ENCODE measurements at places on chromosomes 4 and X.

DNA sequence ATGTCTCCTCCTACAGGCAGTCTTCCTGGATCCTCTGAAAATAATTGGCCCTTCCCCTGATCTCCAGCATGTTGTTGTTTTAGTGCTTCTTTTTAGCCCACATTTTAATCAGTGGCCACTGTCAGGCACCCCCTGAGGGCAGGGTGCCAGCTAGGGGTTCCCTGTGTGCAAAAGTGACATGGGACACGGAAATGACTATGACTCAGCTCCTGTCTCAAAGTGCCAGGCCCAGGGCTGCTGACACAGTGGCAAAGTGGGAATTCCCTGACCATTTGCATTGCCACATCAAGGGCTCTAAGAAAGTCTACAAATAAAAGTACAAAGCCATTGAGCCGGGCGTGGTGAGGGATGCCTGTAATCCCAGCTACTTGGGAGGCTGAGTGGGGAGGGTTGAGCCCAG, 24.8 kb downstream of the HMX1 start:
- no peak for DNase-seq

DNA sequence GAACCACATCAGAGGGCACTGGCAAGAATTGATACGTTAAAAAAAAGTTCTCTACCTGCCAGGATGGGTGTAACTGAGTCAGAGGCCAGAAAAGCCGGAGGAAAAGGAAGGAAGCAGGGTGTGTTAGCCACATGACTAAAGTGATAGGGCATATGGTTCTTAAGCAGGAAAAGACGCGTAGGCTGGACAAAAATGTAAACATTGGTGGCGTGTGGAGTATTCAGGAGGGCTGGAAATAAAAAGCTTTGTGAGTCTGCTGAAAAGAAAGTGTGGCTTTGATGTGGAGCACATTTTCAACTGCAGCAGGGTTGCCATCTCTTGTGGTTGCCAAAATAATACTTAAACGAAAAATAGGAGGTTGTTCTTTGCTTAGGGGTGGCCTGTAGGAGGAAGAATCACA, 186.5 kb upstream of the RPL34 start:
- no peak for DNase-seq

- no peak for DNase-seq
Observed at GRCh38 chrX:24963823-24964222, 51.9 kb downstream of the ARX start.

- no peak for DNase-seq
Observed at GRCh38 chr4:26228883-26229282, 91.9 kb upstream of the RBPJ start.

- no peak for DNase-seq
Observed at GRCh38 chr4:173526027-173526482, 4.0 kb downstream of the HAND2 start.

GRCh38 chrX:68049466-68049865, 383.8 kb downstream of the OPHN1 start:
- DNase-seq = no peak

DNA sequence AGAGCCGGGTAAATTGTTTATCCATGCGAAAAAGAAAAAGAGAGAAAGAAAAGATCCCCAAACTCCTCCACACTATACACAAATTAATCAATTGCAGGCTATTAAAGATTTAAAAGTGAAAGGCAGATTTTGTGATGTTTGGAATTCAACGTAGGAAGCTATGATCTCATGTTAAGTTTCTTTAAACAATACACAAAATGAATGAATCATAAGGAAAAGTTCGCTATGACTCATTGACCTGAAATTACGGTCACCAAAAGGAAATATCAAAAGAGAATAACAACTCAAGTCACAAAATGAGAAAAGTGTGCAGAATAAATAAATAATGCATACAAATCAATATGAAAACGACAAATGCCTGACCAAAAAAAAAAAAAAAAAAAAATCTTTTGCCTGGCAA, 28.6 kb downstream of the CLNK start:
- no peak for DNase-seq

DNA sequence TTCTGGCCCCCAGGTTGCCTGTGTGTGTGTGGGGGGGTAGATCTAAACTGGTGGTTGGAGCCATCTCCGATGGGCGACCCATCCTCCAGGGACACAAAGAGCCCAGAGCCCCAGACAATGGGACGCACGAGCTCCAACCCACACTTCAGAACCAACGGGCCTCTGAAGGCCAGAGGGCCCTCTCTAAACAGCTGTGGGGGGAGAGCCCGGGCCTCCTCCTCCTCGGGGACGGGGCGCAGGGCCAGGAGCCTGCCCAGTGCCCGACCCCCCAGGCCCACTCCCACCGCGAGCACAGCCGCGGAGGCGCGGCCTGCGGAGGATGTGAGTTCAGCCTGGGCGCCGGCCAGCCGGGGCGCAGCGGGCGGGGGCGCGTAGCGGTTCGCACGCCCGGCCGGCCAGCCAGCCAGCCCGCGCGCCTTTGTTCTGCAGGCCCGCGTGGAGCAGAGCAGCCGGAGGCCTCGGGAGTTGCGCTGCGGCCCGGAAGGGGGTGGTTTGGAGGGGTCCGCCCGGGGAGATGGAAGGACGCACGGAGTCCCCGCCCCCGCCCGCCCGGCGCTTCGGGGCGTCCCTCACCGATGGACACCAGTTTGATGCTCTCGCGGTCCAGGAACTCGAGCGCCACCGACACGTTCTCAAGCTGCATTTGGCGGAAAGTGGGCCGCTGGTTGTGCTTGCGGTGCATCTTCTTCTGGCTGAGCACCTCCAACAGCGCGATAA, 4.0 kb downstream of the FLNA start:
- DNase-seq = no peak

DNA sequence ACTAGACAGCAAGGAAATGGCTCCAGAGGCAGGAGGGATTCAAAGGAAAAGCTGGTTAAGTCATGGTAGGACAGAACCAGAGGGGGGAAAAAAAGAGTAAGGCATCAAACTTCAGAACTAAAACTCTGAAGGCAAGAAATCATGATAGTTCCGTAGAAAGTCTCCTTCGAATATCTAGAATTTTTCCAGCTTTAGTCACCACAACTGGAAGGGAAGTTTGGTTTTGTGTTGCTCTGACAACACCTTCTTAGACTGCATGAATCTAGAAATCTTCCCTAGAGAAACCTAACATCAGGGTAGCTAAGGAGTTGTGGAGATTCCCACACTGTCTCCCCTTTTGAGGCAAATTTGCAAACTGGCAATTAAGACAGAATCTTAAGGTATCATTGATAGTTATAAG, 33.7 kb downstream of the AMMECR1 start:
- DNase-seq = no peak

GRCh38 chr4:48939785-48940184, 33.2 kb upstream of the OCIAD2 start:
- DNase-seq = no peak

GRCh38 chr4:45302828-45303227, 576.5 kb upstream of the GNPDA2 start:
- DNase-seq = no peak

GRCh38 chrX:22097012-22097694, 65.0 kb downstream of the PHEX start:
- no peak for DNase-seq

DNA sequence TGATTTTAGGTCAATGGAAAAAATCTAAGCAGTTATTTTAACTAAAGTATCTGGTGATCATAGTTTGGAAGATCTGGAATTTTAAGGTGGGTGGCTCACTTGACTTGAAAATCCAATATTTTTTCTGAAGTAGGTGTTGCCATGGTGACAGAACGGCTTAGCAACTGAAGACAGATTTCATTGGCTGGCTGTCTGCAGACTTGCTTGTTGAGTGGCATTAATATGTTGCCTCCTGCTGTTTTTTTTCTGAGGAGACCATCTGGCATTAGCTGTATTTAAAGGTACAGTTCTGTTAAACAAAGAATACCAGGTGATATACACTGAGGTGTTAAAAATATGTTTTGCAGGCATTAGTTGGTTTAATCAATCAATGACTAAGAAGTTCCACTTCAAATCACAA, 19.8 kb downstream of the CPE start:
- DNase-seq = peak; percentile 77

- DNase-seq = no peak
Observed at GRCh38 chr4:7389719-7390118, 45.0 kb downstream of the PSAPL1 start.

DNA sequence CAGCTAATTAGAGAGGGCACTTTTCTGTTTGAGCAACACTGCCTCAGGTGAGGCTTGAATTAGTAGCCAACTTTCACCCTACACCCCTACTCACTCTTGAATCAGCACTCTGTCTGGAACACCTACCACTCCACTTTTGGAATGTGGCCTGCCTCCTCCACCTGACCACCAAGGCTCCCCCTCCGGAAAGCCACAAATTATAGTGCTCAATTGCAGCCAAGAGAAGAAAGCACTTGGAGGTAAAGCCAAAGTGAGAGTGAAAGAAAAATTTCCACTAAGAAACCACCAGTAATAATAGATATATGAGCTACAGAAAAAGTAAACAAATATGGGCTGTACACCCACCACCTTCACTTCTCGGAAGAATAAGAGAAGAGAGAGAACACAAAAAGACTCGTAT, 41.1 kb downstream of the PPP3CA start:
- DNase-seq = no peak

- DNase-seq = no peak
Observed at GRCh38 chrX:42846741-42847140, 68.8 kb upstream of the PPP1R2C start.

- DNase-seq = no peak
Observed at GRCh38 chr4:168609369-168609768, 112.5 kb downstream of the PALLD start.

- no peak for DNase-seq
Observed at GRCh38 chr4:27836523-27836922, 975.9 kb downstream of the STIM2 start.

- DNase-seq = no peak
Observed at GRCh38 chr4:5448221-5448620, 260.1 kb downstream of the EVC2 start.

DNA sequence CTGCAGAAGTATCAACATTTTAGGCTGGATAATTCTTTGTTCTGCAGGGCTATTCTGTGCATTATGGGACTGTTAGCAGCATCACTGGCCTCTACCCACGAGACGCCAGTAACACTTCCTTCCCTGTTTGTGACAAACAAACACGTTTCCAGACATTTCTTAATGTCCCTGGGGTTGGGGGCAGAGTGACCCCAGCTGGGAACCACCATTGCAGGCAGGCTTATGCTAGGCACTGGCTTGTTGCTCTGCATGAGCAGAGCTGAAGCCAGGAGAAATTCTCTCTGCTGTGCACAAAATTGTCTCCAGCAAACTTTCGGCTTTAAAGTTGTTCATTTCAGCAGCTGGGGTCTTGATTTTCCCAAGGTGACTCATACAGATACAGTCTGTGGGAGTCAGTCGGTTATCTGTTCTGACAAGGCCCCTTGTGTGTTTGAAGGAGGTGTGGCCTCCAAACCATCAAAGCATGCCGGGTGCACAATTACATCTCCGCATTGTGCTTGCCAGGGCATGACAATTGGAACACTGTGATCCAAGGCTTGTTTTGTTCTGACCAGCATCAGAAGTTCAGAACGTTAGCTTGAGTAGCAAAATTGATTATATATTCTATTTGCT, 156.4 kb upstream of the BOD1L1 start:
- DNase-seq = no peak

- no peak for DNase-seq
Observed at GRCh38 chr4:2991243-2991642, 27.9 kb downstream of the GRK4 start.

- no peak for DNase-seq
Observed at GRCh38 chr4:41466249-41466648, 71.7 kb upstream of the LIMCH1 start.

- DNase-seq = no peak
Observed at GRCh38 chrX:22109442-22109841, 77.3 kb downstream of the PHEX start.

DNA sequence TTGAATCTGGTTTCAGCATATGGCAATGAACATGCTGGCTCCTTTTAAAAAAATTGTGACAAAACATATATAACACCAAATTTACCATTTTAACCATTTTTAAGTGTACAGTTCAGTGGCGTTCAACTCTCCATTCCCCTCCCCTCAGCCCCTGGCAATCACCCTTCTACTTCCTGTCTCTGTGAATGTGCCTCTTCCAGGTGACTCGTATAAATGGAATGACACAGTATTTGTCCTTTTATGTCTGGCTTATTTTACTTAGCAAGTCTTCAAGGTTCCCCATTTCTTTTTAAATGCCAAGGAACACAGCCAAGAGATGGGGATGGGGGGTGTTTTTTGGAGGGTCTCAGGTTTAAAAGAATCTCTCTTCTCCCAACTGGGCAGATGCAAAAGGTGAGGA, 35.4 kb upstream of the BCLAF3 start:
- no peak for DNase-seq

DNA sequence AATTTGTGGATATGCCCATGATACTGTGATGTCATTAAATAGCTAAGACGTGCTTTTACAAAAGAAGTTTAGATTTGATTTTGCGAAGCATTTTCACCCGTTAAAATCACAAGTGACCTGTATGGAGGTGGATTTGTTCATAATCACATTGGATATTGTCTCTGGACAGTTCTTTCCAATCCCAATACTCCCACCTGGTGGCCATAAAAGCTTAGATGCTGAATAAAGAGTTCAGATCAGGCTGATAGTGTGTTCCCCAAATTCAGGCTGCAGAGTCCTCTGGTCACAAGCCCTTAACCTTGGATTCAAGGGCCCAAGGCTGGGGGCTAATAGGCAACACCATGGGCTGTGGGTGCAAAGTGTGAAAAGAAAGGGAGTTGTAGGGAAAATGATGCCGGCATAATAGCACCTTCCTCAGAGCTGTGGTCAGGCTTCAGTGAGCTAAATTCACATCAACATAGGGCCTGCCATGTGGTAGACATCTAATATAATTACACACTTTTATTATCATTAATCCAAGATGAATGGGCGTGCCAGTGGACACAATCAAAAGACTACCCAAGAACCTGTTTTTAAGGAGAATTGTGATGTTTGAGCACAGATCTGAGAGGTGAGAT, 28.1 kb downstream of the SMIM43 start:
- DNase-seq = peak; percentile 53

DNA sequence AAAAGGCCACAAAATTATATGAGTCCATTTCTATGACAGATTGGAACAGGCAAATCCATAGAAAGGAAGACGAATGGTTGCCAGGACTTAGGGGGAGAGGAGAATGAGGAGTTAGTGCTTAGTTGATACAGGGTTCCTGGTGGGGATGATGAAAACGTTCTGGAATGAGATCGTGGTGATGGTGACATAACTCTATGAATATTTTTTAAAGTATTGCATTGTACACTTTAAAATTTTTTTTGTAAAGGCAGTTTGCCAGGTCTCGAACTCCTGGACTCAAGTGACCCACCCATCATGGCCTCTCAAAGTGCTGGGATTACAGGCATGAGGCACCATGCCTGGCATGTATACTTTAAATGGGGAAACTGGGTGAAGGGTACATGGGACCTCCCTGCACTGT, 9.9 kb upstream of the CCNQ start:
- DNase-seq = no peak

DNA sequence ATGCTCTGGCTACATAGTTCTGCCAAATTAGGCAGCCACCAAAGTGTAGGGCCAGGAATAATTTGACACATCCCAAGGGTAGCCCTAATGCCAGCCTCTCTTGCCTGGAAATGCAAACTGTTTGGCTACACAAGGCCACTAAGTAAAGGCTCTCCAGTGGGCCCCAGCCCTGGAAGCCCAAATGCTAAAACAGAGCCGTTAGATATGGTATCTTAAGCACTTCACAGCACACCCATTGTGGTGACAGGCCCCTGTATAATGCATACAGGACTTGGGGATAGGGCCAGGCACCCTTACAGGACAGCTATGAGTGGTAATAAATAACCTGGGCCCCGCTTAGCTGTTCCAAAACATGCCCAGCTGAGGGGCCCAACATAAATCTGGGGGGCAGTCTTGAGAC, 623.9 kb downstream of the BCOR start:
- no peak for DNase-seq

- no peak for DNase-seq
Observed at GRCh38 chr4:10643600-10644425, 40.8 kb downstream of the CLNK start.

- no peak for DNase-seq
Observed at GRCh38 chrX:110954428-110955100, 141.4 kb upstream of the PAK3 start.

Measured in SHP77 (cell line).